ENCODE measurements at places on chromosomes 12 and 14.
A peak's percentile ranks its signal among the peaks of the same experiment; 100 is the strongest.

DNA sequence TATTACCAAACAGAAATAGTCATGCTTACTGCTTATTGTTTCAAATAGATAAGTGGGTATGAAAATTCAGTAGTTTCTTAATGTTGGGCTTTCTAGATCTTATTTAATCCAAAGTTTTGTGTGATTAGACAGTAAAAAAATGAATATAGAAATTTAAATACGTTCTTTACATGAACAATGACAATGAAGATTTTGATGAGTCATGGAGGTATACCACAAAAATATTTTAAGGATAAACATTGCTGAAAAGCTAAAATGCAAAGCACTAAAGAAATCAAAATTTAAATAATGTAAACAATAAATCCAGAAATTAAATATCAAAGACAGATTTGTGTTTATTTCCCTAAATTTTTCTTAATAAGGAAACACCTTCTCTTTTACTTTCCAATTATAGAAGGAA, 78.3 kb downstream of the PIK3C2G start:
- no peak for DNase-seq

DNA sequence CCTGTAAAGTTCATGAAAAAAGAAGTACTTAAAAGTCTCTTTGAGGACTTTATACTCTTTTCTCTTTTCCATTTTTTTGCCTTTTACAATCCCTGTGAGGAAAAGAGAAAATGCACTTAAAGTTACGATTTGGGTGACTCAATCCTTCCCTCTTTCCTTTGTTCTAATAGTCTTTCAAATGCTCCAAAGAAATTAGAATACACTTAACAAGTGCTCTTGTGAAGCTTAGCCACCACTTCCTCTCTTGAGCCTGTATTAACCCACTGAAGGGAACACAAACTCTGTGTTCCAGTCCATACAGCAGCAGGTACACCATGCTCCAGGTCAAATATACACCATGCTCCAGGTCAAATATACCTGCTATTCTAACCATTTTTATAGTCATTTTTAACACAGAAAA, 581.1 kb upstream of the MGAT4C start:
- no peak for DNase-seq

- no peak for DNase-seq
Observed at GRCh38 chr12:121223292-121224285, 13.7 kb downstream of the P2RX4 start.

GRCh38 chr14:69685716-69686115, 74.3 kb downstream of the SUSD6 start:
- peak; percentile 79 for DNase-seq

GRCh38 chr14:38762426-38762825, 340.6 kb downstream of the SEC23A start:
- DNase-seq = no peak

DNA sequence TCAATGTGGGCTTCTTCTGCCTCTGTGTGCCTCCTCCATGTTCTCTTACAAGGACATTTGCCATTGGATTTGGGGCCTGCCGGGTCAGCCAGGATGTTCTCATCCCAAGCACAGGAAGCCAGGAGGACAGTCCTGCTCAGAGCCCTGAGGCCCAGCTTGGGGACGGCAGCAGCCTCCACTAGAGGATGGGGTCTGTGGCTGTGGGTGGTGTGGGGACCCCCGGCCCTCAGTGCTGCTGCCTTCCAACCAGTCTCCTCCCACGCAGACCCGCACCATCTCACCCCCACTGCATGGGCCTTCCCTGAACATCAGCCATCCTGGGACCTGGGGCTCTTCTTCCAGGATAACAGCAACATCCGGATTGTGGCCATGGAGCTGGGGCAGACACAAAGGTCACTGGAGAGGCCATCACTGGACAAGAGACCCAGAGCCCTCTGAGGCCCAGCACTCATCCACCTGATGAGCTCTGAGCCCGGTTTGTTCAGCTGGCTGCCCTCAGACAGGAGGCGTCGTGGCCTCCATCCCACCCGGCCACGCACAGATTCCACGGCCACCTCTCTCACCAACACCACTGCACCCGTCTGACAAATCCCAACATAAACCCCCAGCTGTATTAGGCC, 56.5 kb upstream of the C14orf180 start:
- DNase-seq = no peak

DNA sequence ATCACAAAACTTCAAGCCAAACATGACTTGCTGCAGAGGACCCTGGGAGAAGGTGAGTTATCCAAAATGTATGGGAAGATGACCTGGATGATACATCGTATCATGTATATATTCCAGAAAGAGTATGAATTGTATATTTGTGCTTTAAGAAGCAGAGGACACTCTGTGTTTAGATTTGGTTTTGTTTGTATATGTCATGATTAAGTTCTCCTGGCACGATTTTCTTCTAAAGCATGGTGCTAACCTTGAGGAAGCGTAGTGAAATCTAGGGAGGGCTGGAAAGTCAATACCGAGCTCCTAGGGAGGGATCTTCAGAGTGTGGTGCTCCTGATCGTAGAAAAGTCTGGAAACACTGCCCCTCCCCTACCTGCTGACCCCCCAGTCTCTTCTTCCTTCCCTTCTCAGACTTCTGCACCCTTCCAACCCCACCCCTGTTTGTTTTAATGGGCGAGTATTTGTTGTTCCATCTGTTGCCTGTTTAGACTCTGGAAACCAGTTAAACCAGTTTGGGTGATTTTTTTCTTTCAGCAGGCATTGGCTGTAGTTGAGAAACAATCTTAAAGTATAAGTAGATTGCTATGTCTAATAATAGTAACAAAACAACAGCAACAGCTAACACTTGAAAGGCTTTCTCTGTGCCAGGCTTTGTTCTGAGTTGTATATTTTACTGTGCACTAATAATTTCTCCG, 141.6 kb downstream of the KICS2 start:
- no peak for DNase-seq

- DNase-seq = no peak
Observed at GRCh38 chr12:56469007-56469930, 891 bp downstream of the SPRYD4 start.

DNA sequence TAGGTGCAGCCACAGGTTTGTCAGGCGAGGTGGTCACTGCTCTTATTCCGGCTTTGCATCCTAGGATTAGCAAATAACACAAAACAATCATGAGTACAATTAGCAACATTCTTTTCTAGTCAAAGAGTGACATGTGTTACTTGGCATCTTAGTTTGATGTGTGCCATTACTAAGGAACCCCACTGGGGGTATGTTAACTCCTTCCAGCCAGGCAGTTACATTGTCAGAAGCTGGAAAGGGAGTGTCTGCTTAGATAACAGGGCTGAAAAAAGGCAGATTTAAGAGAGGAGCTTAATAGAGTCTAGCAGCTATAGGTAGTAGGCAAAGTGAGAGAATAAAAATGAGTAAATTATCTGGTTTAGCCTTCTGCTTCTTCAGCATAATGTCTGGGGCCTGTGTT, 30.5 kb upstream of the METAP2 start:
- DNase-seq = no peak

- no peak for DNase-seq
Observed at GRCh38 chr12:116346741-116347140, 69.2 kb upstream of the MED13L start.

- no peak for DNase-seq
Observed at GRCh38 chr12:103333676-103334075, 162.1 kb downstream of the C12orf42 start.

GRCh38 chr12:43676183-43676813, 82.3 kb downstream of the PUS7L start:
- no peak for DNase-seq

GRCh38 chr14:69612014-69612782, 802 bp downstream of the SUSD6 start:
- peak; percentile 39 for DNase-seq

- peak; percentile 96 for DNase-seq
Observed at GRCh38 chr12:124655698-124656516, 88.5 kb upstream of the NCOR2 start.

GRCh38 chr14:51071857-51072256, 23.0 kb downstream of the TRIM9 start:
- DNase-seq = peak; percentile 44

GRCh38 chr12:105876396-105876927, 262.3 kb downstream of the NUAK1 start:
- no peak for DNase-seq

DNA sequence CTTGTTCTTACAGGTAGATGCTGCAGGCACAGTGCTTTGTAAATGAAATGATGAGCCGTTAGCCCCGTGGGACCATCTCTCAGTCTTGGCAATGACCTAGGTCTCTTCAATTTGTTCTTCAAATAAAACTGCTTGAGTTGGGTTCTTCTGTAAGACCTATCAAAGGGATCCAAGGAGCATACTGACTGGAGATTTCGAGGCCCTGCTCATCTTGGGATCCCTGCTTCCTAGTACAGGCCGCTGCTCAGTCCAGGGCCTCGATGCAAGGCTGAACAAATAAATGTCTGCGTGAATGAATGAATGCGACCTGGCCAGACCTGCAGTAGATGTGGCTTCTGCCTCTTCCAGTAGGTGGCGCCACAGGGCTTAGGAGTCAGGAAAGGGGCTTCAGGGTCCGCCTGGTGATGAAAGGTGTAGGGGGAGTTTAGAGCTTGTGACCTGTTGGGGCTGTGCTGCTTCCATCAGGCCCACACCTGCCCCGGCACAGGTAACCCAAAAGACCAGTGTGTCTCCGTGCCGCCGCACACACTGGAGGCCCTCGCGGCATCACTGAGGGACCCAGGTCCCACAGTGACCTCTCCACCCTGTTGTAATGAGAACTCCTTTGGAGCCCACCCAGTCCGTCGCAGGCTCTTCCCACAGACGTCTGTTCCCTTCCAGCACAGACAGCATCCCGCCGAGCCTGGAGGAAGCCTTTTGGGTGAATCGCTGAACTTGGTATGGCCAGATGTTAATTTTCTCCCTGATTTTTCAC, 4.4 kb downstream of the CACNA1C start:
- DNase-seq = peak; percentile 59

DNA sequence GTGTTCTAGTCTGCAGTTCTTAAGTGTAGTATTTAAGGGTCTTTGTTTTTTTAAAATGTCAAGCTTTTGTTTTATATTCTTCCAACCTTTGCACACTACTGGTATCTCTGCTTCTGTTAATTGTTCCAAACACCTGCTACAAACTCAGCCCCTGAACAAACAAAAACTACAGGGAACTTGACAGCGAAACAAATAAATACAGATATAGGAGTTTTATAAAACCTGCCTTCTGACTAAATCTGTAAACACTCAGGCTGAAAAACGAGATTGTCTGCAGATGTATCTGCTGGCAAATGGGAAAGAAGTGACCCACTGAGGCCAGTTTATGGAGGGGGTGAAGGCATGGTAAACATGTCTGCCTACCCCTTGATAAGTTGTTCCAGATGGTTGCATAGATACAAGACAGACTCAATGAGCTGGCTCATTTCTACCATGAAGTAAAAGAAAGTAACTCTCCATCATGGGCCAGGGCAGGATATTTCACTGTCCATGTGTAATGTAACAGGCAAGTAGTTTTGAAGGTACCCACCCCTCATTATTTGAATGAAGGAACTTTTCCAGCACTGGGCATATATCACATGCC, 75.6 kb downstream of the LMO3 start:
- no peak for DNase-seq

DNA sequence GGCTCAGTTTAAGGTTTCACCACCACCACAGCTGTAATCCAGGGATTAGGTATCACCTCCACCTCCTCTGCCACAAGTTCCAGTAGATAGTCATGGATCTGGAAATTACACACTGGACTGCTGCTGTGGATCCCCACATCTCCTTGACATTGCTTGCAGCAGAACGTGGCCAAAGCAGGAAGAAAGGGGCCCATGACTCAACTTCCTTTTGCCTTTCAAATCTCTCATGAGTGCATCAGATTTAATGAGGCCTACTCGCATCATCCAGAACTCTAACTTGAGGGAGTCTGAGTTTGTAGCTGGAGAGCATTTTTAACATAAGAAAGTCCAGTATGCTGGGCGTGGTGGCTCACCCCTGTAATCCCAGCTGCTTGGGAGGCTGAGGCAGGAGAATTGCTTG, 29.2 kb upstream of the TMED10 start:
- DNase-seq = no peak

- peak; percentile 27 for DNase-seq
Observed at GRCh38 chr14:73746520-73747378, 32.6 kb upstream of the PNMA1 start.

GRCh38 chr12:9742661-9743060, 9.8 kb upstream of the CLECL1 start:
- DNase-seq = no peak

DNA sequence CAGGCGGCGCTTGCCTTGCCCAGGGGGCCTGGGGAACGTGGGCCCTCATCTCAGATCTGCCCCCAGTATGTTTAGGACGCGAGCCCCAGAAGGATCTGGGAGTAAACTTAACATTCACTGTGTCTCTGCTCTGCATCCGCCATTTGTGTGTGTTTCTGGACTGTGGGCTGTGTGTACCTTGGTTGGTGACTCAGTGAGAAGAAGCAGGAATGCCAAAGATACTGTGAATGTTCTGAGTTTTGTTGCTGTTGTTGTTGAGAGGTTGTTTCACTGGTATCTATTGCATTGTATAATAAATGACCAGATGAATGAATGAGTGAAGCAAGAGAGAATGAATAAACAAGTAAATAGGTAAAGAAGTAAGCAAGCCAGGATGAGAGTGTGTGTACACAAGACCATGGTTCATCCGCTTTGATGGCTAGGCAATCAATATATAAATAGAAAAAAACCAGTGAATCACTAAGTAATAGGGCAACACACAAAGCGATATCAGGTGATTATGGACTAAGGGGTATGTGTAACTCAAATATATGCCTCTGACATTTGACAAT, 20.5 kb downstream of the MEG3 start:
- DNase-seq = no peak

DNA sequence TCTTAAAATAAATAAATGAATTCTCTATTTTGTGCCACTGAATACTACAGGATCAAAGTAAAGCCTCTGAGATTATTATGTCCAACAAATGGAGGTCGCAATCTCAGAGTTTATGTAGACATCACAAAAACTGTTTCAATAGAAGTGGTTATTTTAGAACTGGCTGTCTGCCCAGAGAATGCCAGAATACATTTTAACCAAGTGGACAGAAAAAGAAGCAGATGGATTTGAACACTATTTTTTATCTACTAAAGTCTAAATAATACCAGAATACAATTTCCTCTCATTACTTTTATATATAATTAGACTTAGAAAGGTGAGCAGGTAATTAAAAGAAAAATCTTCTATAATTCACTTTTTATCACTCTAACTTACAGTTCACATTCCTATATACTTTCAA, 118.3 kb downstream of the MED13L start:
- no peak for DNase-seq

GRCh38 chr12:68835333-68835908, 27.4 kb downstream of the MDM2 start:
- no peak for DNase-seq

DNA sequence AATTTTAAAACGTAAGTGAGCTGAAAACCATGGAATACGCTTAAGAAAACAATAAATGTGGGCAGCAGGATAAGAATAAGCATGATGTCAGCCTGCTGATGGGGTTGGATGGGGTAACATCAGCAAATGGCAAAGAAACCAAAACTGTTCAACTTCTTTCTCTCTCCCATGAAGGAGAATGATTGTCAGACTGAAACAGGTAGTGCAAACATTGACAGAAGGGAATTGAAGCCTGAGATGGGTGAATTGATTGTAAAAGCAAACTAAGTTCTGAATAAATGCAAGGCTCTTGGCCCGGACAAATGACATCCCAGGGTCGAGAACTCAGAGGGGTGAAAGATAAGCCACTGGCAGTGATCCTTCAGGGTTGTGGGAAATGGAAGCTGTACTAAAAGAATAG, 182.6 kb downstream of the ETV6 start:
- DNase-seq = no peak

All from right hindlimb (tissue), 1 donor.